ENCODE measurements at places on chromosomes 12 and 14. TPM values are rescaled to one million over a fixed set of nuclear protein-coding genes. Genes with fewer than 3 reads are reported as not detected.

PTGDR gene
- not detected for polyA plus RNA-seq

NTS gene
- polyA plus RNA-seq = not detected

RNASE2 gene
- not detected for polyA plus RNA-seq

NPC2 gene
- 272 TPM for polyA plus RNA-seq

TNFAIP2 gene
- polyA plus RNA-seq = 9.9 TPM

A2M gene
- 3.6 TPM for polyA plus RNA-seq

SMIM41 gene
- polyA plus RNA-seq = not detected

RND1 gene
- 0.26 TPM for polyA plus RNA-seq

GZMB gene
- not detected for polyA plus RNA-seq

EIF2S3B gene
- 0.39 TPM for polyA plus RNA-seq

NUAK1 gene
- polyA plus RNA-seq = 4.9 TPM

ABCB9 gene
- polyA plus RNA-seq = 7.8 TPM

ERP27 gene
- polyA plus RNA-seq = not detected

EDDM3A gene
- not detected for polyA plus RNA-seq

GRCh38 chr12:48901278-48901677 is 24.0 kb downstream of the FKBP11 start:
- peak; percentile 52 for DNase-seq

DNA sequence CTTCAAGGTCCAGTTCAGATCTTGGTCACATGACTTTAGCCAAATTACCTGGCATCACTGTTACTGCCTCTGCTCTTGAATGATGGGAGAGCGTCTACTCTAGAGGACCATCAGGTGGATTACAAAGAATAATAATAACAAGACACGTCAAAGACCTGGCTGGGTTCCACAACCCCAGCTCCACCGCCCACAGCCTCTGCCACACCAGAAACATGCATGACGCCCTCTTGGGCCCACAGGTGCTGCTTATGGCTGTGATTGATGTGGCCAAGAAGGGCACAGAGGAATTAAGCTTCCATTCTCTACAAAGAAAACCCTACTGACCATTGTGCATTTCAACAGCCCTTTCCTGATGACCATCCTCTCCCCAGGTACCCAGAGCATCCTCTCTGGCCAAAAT is 18.2 kb downstream of the SERPINA3 start:
- DNase-seq = no peak

GRCh38 chr12:93689076-93689834 is 12.1 kb downstream of the CRADD start:
- peak; percentile 84 for DNase-seq

DNA sequence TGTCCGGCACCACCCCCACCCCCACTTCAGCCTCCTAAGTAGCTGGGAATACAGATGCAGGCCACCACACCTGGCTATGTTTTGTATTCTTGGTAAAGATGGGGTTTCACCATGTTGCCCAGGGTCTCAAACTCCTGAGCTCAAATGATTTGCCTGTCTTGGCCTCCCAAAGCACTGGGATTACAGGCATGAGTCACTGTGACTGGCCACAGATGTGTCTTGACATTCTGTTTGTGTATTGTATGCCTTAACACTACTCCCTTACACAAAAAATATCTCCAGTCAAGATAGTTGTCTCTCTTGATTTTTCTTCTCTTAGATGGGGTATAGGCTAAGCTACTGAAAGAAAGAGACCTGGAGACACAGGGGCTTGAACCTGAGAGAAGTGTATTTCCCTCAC is 17.6 kb downstream of the CLEC14A start:
- DNase-seq = peak; percentile 73

DNA sequence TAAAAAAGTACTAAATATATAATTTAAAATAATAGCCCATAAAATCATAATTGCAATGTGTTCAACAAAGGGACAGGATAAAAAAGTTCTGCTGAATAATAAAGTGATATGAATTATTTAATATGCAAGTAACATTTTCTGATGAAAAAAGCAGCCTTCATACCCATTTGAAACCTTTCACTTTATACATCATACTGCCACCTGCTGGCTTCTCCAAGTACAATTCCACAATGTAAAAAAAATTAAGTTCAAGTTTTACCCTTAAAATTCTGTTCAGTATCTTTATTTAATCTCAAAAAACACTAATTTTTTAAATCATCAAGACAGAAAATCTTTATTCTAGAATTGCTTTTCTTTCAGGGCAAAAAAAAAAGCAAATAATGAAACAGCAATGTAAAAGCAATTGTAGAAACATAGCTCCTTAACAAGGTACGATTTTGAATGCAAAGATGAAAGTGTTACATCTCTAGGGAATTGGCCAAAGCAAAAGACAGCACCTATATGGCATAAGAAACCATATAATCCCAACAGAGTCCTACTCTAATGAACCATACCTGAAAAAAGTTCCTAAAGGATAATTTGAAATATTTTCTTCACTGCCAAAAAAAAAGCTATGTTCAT is 15.0 kb downstream of the MDM1 start:
- DNase-seq = peak; percentile 68

GRCh38 chr14:33693237-33693636 is 257.6 kb downstream of the EGLN3 start:
- DNase-seq = no peak

GRCh38 chr14:67335781-67336180 is 23.8 kb downstream of the ATP6V1D start:
- peak; percentile 27 for DNase-seq

DNA sequence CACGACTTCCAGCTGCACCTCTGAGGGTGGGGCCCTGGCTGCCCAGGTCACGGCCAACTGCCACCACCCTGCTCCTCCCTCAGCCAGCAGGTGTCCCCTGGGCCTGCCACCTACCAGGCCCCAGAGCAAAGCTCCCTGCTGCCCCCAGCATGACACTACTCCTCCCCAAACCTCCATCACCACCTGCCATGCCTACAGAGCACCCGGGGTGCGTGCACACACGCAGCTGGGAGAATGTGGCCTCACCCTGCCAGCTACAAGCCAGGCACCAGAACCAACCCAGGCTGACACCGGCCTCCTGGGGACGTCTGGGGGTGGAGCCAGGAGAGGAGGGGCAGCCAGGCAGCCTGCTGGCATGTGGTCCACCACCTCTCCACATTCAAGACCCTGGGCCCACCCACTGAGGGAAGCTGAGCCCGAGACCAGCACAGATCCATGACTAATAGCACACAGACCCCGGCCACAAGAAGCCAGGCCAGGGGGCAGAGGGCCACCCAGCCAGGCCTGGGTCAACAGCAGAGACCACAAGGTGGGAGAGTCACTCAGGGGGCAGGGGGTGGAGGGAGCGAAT is 3.4 kb downstream of the JAG2 start:
- DNase-seq = no peak

GRCh38 chr14:61332658-61333029 is 11.3 kb downstream of the PRKCH start:
- DNase-seq = no peak

DNA sequence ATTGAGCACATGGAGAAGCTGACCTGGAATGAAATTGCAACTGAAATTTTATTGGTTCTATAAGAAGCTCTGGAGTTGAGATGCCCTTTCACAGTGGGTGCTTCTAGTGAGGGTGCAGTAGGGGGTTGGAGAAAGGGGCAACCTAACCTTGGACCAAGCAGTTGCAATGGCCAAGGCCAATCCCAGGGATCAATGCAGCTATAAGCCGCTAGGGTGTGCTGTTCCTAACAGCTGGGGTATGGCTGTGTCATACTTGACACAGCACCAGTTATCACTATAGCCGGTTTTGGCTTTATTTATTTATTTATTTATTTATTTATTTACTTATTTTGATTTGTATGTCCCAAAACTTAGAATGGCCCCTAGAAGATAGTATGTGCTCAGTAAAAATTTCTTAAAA is 505.9 kb downstream of the FLRT2 start:
- no peak for DNase-seq

- DNase-seq = peak; percentile 71
These were observed 3.6 kb downstream of the SMIM41 start for GRCh38 chr12:52082988-52083637.

GRCh38 chr14:99119554-99120525 is 152.2 kb downstream of the BCL11B start:
- DNase-seq = no peak

- DNase-seq = peak; percentile 19
These were observed 9.8 kb downstream of the GARIN2 start for GRCh38 chr14:67199016-67199415.

- no peak for DNase-seq
These were observed 32.4 kb upstream of the AP4S1 start for GRCh38 chr14:30993071-30993470.

- DNase-seq = no peak
These were observed 9.5 kb downstream of the BATF start for GRCh38 chr14:75531660-75532317.

DNA sequence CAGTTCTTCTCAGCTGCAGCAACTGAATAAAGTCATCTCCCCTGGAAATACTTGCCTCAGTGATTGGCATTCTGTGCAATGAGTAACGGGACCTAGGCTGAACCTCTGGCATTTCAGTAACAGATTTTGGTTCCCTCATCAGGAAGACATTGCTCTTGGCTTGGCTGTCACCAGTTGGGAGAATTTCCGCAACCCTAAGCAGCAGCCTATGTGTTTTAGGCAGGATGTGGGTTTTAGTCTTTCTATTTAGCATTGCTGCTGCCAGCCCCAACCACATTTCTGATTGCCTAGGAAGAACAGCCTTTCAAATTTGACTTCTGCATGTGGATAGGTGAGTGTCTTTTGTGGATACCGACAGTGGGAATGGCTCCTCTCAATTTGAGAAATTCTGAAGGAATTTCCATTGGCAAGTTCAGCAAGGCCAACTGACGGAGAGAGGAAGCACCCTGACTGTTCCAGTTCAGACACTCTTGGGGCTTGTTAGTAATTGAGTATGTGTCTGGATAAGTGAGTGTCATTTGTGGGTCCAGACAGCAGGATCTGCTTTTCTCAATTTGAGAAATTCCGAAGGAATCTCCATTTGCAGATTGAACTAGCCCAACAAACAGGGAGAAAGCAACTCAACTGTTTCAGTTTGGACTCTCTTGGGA is 19.0 kb upstream of the CLEC2A start:
- no peak for DNase-seq

DNA sequence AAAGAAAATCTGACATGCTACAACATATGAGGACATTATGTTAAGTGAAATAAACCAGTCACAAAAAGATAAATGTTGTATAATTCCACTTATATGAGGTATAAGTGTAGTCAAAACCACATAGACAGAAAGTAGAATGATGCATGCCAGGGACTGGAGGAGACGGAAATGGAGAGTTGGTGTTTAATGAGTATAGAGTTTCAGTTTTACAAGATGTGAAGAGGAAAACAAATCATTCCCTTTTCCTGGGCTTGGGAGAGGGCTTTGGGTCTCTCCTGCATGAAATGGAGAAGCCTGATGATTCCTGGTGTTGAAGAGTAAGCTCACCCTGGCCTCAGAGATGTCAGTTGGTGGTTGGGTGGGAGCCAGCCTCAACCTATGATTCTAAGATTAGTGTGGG is 158.4 kb upstream of the PLXNC1 start:
- DNase-seq = no peak

DNA sequence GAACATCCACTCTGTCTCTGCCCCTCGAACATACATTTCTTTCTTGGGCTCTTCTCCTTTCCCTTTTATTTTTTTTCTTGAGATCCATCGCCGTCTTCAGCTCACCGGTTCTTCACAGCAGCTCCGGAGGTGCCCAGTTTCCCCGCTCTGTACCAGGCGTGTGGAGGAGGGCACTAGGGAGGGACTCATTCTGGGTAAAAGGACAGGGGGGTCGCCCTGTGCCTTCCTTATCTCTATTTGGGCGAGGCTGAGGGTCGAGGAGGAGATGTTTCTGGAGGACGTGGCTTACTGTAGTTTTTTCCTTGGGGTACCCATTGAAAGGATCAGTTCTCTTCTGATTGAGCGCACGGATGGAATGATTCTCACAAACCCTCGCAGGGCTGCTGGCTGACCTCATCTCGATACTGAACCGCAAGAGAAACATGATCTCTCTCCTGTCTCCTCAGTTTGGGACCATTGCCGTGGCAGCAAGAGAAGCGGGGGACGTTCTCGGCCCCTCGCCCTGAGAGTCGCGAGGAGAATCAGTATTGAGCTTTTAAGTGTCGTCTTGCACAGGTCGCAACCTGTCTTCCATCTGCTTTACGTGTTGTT is 386 bp downstream of the LIN52 start:
- peak; percentile 55 for DNase-seq

Data from IMR-90 (cell line).